Caco-2 (cell line): ENCODE measurements at places on chromosomes 12 and 14. TPM values are rescaled to one million over a fixed set of nuclear protein-coding genes. Genes with fewer than 3 reads are reported as not detected.

DNA sequence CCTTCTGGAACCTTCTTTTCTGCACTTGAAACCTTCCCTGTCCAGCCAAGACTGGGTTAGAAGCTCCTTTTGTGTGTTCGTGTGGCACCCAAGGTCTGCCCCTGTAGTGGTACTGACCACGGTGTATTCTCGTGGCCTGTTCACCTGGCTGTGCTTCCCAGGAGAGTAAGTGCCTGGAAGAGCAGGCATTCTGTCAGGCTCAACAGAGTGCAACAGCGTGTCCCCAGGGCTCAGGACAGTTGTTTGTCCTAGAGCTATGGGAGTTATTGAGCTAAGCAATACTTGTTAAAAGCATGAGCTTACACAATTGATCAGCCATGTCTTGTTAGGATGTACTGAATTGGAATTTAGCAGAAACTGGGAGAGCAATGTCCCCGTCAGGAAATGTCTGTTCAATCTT is 12.9 kb upstream of the SLC38A2 start:
- no peak overlapping the region for H3K4me3 ChIP-seq
- peaks cover 2% of the 10 kb centered on the region; the same call in 1 of the 2 replicates for H3K36me3 ChIP-seq
- peaks cover 61% of the 10 kb centered on the region for H3K4me1 ChIP-seq
- H3K27ac ChIP-seq = peak overlapping the region; percentile 67
- no peaks in the 10 kb centered on the region for H3K27me3 ChIP-seq
- peak; percentile 28 for DNase-seq

Gene KIF26A
- total RNA-seq = 4.2 and 5.5 TPM in 2 replicates

DNA sequence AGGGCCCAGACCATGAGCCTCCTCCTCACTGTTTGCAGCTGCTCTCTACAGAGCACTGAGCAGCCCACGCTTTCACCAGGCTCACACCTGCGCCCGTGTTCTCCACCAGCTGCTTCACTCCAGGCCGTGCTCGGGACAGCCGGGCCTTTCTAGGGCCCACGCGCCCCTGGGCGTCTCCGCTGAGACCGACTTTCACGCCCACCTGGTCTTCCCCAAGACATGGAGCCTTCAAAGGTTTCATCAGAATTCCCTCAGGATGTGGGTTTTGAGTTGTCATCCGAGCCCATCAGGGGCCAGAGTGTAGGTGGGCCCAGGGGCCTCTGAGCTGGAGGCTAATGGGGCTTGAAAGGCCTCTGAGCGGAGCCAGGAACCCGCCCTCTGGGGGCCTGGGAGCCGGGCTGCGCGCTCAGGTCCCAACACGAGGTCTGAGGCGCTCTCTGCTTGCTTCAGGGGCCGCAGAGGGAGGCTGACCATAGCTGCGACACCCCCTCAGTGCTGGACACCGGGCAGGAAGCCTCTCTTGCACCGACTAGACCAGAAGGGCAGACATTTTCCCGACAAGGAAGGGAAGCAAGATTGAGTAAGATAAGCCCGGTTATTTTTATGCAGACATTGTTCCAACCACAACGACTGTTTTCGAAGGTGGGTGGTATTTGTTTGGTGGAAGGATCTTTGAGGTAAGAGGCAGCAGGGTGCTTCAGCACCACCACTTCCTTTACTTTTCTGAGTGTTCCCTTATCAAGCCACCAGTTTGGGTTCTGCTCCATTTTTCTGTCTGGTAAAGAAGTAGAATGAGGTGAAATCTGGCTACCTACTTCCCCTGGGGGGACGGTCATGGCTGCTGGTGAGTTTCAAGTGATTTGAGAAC is 125.0 kb upstream of the FUT8 start:
- no peak overlapping the region for H3K27ac ChIP-seq
- peaks cover 7% of the 10 kb centered on the region; the same call in 1 of the 2 replicates for H3K4me1 ChIP-seq
- H3K4me3 ChIP-seq = no peak overlapping the region
- no peaks in the 10 kb centered on the region for H3K27me3 ChIP-seq

Gene PYM1
- 39.3 and 47.2 TPM in 2 replicates for total RNA-seq

Gene PKP2
- 249 and 275 TPM in 2 replicates for total RNA-seq

- H3K36me3 ChIP-seq = no peaks in the 10 kb centered on the region
- DNase-seq = no peak
- no peak overlapping the region for H3K4me3 ChIP-seq
- H3K27me3 ChIP-seq = no peaks in the 10 kb centered on the region
Measured at GRCh38 chr12:73629893-73630831, 907.5 kb upstream of the ATXN7L3B start.

Gene HCAR2
- 0.16 and 0.18 TPM in 2 replicates for total RNA-seq

DNA sequence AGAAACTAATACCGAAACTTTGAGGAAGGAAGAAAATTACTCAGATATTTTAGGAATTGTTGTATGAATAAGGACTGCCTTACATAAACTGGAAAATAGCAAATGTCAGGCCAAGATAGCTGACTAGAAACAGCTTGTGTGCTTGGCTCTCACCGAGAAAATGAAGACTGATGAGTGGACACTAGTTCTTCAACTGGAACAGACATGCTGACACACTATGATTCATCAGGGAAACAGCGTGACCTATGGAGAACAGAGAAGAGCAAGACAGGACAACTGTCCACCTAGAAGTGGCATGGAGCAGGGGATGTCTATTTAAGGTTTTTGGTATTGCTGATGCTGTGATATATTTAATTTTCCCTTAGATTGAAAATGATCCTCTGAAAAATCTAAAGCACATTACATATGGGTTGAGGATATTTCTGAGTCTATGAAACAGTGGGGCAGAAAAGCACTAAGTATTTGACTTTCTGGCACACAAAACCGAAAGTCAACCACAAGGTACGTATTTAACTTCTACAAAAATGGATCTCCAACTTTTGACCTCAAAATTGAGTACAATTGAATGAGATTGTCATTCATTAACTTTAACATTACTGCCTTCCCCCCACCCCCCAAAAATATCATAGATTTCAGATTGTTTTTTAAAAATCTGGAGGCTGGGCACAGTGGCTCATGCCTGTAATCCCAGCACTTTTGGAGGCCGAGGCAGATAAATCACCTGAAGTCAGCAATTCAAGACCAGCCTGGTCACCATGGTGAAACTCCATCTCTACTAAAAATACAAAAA is 863.2 kb downstream of the LRFN5 start:
- H3K4me1 ChIP-seq = no peaks in the 10 kb centered on the region
- no peaks in the 10 kb centered on the region for H3K27me3 ChIP-seq
- no peak overlapping the region for H3K4me3 ChIP-seq
- DNase-seq = no peak
- H3K36me3 ChIP-seq = no peaks in the 10 kb centered on the region

Gene CYP27B1
- total RNA-seq = 6.9 and 7.1 TPM in 2 replicates
